ENCODE measurements at places on chromosomes 5 and 9.
A peak's percentile ranks its signal among the peaks of the same experiment; 100 is the strongest.

DNA sequence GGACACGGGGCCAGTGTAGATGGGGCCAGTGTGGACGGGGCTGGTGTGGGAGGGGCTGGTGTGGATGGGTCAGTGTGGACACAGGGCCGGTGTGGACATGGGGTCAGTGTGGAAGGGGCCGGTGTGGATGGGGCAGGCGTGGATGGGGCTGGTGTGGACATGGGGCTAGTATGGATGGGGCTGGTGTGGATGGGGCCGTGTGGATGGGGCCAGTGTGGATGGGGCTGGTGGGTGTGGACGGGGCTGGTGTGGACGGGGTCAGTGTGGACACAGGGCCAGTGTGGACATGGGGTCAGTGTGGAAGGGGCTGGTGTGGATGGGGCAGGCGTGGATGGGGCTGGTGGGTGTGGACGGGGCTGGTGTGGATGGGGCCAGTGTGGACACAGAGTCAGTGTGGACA is 23.8 kb downstream of the SLC9A3 start:
- no peak for DNase-seq

DNA sequence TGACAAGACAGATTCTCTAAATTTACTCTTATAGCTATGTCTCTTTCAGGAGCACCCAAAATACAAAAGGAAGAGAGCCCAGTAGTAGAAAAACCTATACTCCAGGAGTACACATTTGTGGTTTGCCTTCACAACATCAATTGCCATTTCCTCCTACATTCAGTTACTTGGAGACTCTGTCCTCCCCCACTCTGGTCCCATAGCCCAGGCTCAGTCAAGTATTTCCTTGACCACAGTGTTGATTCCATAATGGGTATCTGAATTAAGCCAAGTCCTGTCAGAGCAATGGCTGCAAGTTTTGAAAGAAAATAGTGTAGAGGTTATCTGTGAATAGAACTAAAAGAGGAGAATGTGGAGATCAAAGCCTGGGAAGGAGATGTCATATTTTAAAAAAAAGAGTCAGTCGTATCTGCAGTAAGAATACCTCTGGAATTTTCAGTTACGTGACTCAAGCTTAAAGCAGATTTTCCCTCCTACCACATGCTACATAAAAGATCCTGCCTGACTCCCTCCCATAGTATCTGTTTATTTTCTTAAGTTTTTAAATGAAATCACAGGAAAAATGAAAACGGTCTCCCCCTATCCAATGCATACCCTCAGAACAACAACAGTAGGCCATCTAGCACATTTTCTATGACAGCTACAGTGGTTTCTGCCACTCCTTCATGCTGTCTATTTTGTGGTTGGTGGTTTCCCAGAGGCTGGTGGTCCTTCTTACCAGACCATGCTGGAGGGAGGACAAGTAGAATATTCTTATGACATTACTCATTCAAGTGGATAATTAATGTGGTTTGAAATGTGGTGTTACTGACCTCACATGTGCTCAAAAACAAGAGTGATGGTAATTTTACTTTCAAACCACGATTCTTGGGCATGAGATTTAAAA is 249.7 kb upstream of the TMEM161B start:
- no peak for DNase-seq

GRCh38 chr5:76715736-76716455 is at the start of gene F2R:
Gene F2R (plus strand): TSS chr5:76716126. CDS start chr5:76716308, 182 bp downstream.
- peak; percentile 42 for DNase-seq

DNA sequence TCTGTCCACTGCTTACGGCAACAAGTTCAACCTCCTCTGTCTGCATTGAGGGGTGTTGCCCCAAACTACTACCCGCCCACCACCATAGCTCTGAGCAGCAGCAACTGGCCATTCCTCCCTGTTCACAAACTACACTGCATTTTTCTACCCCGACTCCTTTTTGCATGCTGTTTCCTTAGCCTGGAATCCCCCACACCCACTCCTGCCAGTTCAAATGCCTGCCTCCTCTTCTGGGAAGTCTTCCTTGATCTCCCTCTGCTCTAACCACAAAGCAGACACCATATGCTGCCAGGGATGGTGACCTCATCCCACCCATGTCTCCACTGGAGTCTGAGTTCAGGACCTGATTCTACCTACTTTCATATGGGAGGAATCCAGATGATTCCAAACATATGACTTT is 13.3 kb downstream of the ALDH1B1 start:
- DNase-seq = no peak

DNA sequence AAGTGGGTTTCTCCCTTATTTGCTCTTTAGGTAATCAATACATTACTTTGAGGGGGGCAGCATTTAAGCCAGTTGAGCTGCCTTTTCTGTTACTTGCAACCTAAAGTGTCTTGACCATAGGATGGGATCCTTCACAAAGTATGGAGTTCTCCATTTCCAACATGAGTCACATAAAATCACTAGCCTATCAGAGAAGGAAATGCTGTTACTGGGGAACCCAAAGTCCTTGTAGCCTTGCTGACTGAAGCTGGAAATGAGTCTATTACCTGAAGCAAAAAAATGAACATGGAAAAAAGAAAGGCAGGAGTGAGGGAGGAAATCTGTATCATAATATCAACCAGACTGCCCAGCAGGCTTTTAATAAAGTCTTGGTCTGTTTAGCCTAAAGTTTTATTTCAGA is 42.8 kb upstream of the SLIT3 start:
- no peak for DNase-seq

- DNase-seq = no peak
These were observed 64.2 kb upstream of the CDKN2B start for GRCh38 chr9:22073349-22073748.

Data from activated gamma-delta T cell treated with anti-CD3 and anti-CD28 coated beads, Interleukin-2, amount 50 U/mL, for 16 hours (primary cell).